ENCODE measurements at places on chromosomes 1 and 21.

- no peak for DNase-seq
Observed at GRCh38 chr1:212328248-212328647, 43.0 kb downstream of the PPP2R5A start.

GRCh38 chr1:12249181-12249580 lies 19.4 kb downstream of the VPS13D start:
- DNase-seq, result no peak

DNA sequence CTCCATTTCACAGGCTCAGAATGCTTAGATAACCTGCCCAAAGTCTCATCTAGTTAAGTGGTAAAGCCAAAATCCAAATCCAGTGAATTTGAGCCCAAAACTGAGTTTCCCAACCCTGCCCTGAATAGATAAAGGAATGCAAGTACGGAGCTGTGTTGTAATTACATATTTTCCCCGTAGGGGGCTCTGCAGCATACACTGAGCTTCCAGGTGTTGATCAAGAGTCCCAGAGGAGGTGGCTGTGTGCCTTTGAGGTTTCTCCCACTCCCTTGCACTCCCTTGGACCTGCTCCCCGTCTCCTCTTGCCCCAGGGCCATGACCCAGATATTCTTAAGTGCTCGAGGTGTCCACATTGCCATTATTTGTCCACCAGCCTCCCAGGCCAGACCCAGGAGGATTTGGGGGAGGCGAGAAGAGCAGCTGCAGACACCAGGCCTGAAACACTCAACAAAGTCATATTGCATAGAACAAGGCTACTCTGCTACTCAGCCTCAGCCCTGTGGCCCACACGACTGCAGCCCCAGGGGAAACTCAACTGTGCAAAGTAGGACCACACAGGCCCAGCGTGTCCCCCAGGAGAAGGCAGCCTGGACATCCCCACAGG lies 18.4 kb upstream of the LY9 start:
- peak; percentile 55 for DNase-seq

GRCh38 chr21:14988760-14989159 lies 76.0 kb downstream of the NRIP1 start:
- no peak for DNase-seq

DNA sequence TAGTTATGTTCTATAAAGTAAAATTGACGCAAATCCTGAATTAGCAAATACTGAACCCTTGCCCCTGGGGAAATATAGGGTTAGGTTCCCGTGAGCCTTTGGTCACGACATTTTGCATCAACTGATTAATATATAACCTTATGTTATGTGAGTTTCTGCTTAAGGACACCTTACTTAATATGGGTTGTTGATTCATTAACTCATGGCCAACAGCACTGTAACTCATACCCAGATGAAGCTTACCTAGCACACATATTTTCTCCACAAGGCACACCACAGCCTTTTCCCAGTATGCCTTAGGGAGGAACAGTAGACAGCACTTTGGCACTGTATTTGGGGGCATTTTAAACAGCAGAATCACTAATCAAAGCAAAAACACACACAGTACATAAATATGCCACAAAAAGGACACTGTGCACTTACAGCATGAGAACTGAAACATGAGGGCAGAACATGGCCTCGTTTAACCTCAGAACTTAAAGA lies 15.1 kb downstream of the INAVA start:
- no peak for DNase-seq

DNA sequence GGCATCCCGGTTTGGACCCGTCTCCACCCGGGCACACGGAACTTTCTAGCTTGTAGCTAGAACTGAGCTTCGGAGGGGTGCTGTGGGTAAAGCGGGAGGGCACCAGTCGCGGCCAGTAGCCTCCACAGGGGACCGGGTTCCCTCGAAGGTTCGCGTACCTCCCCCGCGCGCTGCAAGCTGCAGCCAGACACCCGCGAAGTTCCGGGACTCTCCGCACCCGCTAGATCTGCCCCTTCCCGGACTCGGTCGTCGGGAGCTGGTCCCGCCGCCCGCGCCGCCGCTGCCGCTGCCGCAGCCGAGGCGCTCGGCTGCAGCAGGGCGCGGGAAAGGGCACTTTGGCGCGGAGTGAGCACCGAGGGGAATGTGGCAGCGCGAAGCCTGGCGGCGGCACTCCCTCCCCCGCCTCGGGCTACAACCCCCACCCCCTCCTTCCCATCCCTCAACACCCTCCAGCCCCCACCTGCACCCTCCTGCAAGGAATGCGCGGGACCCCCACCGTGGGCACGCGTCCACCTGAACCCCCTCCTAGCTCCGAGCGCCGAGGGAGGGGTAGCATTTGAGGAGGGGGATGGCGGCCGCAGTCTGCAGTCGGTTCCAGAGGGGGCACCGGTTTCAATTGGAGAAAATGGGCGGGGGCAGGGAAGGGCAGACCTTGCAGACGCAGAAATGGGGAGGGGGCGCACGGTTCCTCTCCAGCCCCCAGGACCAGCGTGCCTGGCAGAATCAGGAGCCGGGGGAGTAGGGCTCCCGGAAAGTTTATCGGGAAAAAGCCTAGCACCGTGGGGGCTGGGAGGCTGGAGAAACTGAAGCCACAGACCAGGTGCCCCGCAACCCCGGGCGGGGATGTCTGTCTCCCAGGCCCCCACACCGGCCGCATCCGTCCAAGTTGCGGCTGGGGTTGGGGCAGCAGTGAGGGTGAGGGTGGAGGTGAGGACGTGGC lies 968 bp downstream of the CSMD2 start:
- DNase-seq, result no peak

DNA sequence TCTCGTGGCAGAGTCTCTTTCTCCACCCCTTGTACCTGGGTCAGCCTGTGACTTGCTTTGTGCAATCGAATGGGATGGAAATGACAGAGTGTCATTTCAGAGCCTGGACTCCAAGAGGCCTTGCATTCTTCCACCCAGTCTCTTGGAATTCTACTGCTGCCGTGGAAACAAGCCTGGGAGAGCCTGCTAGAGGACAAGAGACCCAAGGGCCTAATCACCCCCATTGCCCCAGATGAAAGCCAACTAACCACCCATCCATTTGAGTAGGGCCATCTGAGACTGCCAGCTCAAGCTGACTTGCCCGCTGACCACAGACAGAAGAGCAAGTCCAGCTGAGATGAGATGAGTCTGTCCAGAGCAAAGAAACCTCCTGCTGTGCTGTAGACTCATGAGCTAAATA lies 201.6 kb downstream of the PTPRU start:
- no peak for DNase-seq

GRCh38 chr1:56135069-56135863 lies 444.1 kb downstream of the PLPP3 start:
- no peak for DNase-seq

GRCh38 chr1:96674915-96675314 lies 46.7 kb upstream of the PTBP2 start:
- no peak for DNase-seq

GRCh38 chr1:82593561-82593960 lies 792.8 kb downstream of the ADGRL2 start:
- DNase-seq, result no peak

- no peak for DNase-seq
Observed at GRCh38 chr1:205710201-205711062, 30.1 kb upstream of the SLC45A3 start.

DNA sequence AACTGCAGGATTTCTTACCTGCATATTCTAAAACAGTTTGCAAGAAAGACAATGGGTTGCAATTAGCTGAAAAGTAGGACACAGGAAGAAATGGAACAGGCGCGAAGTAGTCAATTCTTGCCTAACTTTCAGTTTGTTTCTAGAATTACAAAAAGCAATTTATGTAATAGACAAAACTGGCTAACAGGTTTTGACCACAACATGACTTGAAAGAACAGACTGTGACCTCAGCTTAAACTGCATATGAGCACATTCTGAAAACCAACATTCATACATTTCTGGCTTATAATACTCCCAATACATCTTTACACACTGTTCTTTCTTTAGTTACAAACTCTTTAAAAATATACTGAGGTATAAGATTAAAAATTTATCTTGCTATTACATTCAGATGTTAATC lies 405.9 kb upstream of the B3GALT2 start:
- no peak for DNase-seq

GRCh38 chr1:16631248-16632043 lies 18.1 kb upstream of the NBPF1 start:
- no peak for DNase-seq

DNA sequence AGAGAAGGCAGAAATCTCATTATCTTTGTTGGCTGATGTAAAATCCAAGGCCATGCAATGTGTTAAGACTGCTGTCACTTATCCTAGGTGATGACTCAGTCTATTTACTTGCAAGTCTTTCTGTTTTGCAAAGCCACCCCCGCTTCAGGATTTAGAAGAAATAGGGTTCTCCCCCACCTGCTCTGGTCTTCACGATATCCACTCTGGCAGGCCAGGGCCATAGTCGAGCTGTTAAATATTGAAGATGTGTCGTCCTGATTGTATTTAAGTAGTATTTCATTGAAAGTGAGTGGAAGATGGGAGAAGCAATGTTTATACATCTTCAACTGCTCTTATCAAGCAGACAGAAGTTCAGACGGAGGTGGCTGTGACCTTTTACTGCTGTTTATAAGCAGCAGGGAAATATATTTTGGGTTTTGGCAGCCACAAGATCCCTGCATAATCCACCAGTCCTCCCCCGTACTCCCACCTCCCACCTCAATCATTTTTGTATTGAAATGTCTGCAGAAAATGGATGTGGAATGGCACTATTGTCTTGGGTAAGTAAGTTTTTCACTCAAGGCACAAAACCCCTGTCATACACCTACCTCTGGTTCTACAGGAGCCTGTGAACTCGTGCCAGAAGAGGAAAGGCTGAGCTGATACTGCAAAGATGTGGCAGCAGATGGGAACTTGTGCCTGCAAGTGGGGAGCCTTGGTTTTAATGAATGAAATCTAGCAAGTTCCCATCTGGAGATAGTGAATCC lies 117.4 kb downstream of the MRPS6 start:
- no peak for DNase-seq

GRCh38 chr1:208587110-208587509 lies 342.9 kb upstream of the PLXNA2 start:
- DNase-seq, result no peak

DNA sequence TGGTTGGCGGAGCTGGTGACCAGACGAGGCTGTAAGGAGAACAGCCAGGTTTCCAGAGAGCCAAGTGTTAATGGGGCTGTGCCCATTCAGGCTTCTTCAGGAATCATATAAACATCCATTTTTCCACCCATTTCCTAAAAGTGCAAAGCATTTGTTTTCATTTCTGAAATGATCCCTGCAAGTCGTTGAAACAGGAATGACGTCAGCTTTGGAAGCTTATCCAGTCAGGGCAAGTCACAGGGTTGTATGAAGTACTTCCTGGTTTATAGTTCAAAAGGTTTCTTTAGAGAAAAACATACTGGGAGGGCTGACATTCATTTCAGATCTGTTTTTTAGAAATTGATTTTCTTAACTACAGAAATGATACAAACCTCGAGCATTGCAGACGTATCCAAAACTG lies 29.2 kb downstream of the IGSF5 start:
- no peak for DNase-seq

Measured in activated CD4-positive, alpha-beta T cell treated with anti-CD3 and anti-CD28 coated beads, Interleukin-2, amount 50 U/mL, for 24 hours (primary cell).